ENCODE measurements at places on chromosomes 12 and 14.

DNA sequence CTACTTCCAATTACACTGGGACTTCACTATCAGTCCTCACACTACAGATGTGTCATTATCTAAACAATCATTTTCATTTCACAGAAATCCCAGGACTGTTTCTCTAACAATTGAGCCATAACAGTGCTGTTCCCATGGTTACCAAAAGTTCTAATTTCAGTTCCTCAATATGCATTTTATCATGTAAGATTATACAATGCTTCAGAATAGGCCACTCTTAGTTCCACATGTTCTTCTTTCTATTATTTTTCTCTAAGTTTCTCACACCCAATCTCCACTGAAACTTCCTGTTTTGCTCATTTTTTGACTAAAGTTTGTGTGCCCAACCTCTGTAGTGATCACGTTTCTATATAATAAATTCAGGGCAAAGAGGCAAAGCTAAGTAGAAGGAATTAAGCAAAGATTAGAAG, 185.8 kb downstream of the DUSP6 start:
- DNase-seq = no peak

GRCh38 chr12:62301799-62302133, 41.6 kb downstream of the USP15 start:
- DNase-seq = no peak

DNA sequence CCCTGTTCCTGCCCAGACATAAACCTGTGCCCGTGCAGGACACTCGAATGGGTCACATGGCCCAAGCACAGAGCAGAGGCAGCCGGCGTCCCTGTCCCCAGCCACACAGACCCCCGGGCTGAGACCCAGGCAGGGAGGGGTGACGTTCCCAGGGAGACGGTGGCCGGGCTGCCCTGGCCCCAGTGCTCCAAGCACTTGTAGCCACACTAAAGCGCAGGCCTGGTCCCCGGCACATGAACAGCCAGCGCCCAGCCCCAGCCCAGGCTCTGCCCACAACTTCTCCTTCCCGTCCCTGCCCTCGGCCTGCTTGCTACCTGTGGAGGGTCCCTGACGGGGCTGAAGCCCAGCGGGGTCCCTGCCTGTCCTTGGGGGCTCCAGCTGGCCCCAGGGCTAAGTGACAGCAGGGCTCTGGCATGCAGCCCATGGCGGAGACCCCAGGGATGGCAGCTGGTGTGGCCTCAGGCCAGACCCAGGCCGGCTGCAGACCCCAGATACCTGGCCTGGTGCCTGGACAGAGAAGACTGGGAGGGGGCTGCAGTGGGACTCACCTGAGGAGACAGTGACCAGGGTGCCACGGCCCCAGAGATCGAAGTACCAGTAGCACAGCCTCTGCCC, 338.4 kb downstream of the TMEM121 start:
- DNase-seq = no peak

- no peak for DNase-seq
Measured at GRCh38 chr14:24789378-24789884, 155.4 kb upstream of the GZMB start.

- no peak for DNase-seq
Measured at GRCh38 chr12:15863372-15863771, 18.8 kb upstream of the STRAP start.

- no peak for DNase-seq
Measured at GRCh38 chr12:988646-989045, 2.4 kb upstream of the ERC1 start.

DNA sequence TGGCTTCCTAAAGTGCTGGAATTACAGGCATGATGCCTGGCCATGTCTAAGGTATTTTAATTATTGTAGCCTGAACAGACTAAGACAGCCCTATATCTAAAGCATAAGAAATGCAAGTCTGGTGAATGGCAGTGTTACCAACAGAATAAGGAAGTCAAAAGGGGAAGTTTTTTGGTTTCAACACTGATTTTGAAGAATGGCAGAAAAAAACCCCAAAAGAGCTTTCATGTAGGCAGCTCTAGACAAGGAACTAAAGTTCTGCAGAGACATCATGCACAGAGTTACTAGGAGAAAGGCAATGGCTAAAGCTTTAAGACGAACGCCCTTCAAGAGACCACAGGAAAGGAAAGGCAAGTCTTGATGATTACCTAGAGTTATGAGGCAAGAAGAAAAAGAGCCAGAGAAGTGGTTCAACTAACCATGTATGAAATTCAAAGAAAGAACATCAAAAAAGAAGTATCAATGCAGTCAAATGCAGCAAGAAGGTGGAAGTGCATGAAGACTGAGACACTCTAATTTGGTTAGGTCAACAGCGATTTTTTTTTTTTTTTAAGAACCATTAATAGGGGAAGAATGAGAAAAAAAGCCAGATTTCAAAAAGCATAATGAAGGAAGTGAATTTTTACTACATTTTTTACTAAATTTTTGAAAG, 50.8 kb downstream of the RPS6KA5 start:
- no peak for DNase-seq

DNA sequence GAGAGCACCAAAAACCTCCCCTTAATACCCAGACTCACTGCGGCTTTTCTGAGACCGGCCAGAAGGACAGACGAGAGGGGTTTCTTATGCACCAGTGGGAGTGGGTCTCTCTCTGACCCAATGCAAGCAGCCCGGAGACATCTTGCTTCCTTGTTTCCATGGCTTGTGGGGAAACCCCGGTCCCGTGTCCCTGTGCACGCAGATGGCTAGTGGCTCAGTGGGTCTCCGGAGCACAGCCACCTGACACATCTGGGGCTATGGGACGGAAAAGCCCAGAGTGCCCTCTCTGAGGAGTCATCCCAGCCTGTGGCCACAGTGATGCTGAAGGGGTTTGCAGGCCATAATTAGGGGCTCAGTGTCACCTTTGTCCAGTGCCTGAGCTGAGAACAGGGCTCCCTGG, 197.6 kb downstream of the PHETA1 start:
- DNase-seq = no peak

Data from stimulated activated naive CD4-positive, alpha-beta T cell treated with Interleukin-2 at 50 U/mL for 16 hours (primary cell).